ENCODE measurements at places on chromosomes 12 and 14.

GRCh38 chr12:12456637-12457036 is 99.8 kb downstream of the BORCS5 start:
- no peak for DNase-seq

- peak; percentile 72 for DNase-seq
These were observed 63.6 kb upstream of the DLK1 start for GRCh38 chr14:100662879-100663760.

- no peak for DNase-seq
These were observed 153.7 kb downstream of the TSPAN9 start for GRCh38 chr12:3230758-3231375.

- DNase-seq, result no peak
These were observed 69.7 kb downstream of the TSPAN11 start for GRCh38 chr12:30996255-30996654.

DNA sequence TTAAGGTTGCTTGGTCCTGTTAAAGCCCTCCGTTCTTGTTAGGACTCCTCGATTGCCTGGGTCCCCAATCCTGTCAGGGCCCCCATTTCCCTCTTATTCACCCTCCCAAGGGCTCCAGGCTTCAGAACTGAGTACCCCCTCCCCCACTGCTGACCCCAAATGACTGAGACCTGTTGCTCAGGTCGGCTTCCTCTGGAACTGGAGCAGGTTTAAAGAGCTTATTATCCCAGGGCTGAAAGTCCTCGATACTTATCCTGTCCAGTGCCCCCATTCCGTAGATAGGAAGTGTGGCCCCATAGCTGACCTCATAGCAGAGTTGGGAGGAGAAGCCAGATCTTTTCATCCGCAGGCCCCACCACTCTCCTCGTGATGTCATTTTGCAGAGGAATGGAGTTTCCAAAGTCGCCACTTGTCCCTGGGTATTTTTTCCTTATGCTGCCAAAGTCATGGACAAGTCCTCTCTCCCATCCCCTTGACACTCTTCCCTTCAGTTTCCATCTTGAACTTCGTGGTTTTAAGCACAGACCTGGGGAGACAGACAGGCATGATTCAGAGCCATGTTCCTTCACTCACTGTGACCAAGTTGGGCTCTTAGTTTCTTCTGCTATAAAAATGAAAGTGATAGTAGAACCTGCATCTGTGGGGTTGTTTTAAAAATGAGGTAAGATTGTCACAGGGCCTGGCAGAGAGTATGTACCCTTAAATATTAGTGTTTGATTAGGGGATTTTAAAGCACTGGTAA is 1.2 kb downstream of the USP30 start:
- peak; percentile 28 for DNase-seq

DNA sequence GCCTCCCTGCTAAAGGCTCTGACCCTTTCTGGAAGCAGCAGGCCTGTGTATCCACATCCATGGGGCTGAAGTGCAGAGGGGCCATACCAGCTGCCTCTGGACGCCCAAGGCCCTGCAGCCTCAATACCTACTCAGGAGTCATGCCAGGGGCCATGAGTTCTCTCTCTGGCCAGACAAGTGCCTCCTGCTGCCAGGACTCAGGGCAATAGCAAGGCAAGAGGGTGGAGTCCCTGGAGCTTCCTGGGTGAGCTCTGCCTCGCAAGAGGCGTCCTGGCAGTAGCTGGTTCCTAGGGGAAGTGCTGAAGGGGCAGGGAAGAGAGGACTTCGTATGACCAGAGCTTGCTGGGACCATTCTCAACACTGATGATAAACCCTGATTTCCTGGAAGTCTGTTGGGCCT is 10.9 kb upstream of the ENDOU start:
- no peak for DNase-seq

DNA sequence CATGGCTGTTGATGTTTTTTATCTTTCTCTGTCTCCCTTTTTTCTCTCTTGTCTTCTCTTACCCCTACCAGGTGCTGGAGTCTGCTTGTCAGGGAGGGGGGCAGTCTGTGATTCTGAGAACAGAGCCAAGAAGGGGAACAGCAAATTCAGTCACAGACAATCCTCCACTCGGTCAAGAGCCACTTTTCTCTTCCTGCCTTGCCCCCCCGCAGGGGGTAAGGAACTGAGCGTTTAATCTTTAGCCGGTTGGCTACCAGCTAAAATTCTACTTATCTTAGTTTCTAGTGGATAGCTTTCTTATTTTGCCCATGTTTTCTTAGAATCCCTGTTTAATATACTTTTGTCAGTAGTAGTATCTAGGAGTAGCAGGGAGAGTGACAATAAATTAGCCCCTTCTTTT is 1.9 kb downstream of the RIMKLB start:
- no peak for DNase-seq

DNA sequence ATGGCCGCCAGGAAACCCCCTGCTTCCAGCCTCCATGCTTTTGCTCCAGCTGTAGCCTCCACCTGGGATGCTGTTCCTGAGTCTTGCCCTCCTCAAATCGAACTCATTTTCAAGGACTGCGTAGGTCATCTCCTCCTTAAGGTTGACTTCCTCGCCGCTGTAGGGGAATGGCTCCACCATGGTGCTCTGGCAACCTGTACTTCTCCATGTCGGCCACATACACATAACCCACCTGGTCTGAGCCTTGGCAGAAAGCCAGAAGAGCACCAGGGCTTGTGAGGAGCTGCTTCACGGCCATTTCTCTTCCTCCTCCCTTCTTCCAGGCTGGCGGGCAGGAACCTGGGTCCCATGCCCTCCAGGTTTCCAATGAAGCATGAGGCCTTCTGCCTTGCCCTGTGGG is 36.7 kb upstream of the BEGAIN start:
- no peak for DNase-seq

All from stimulated activated CD4-positive, alpha-beta T cell treated with anti-CD3 and anti-CD28 coated beads, Interleukin-2, amount 100 ng/mL, for 24 hours (primary cell).